ENCODE measurements at places on chromosomes 16 and 17.
A peak's percentile ranks its signal among the peaks of the same experiment; 100 is the strongest.

DNA sequence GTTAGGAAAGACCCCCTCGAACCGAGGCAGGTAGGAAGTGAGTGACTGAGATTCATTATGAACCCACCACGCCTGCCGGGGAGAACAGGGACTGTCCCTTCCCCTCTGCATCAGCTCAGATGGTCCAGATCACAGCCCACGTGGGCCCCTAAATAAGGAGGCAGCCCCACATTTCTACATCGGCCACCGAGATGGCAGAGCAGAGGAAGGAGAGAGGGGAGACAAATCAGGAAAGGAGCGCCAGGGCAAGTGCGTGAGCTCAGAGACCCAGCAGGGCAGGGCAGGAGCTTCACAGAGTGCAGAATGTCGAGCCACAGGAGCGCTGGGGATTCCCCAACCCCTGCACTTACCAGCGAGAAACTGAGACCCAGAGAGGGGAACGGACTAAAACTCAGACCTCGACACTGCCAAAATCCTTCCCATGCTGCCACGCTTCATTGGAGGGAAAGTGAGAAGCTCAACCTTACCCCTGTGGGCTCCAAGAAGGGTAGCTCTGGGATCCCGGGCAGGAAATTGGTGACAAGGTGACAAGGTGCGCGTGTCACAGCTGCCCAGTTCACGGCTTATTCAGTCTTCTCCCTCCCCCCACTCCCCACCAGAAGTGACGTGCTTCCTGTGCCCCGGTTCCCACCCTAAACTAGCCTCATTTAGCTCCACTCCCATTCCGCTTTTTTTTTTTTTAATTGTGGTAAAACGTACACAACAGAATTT is at the start of gene ICAM2:
ICAM2 (minus strand) TSS at position 578 of the 711 bp plus-strand sequence. CDS start 13,942 bp downstream, outside the sequence.
- peak; percentile 79 for DNase-seq

GRCh38 chr16:88535191-88535856 is 34.9 kb upstream of the ZC3H18 start:
- DNase-seq, result no peak

DNA sequence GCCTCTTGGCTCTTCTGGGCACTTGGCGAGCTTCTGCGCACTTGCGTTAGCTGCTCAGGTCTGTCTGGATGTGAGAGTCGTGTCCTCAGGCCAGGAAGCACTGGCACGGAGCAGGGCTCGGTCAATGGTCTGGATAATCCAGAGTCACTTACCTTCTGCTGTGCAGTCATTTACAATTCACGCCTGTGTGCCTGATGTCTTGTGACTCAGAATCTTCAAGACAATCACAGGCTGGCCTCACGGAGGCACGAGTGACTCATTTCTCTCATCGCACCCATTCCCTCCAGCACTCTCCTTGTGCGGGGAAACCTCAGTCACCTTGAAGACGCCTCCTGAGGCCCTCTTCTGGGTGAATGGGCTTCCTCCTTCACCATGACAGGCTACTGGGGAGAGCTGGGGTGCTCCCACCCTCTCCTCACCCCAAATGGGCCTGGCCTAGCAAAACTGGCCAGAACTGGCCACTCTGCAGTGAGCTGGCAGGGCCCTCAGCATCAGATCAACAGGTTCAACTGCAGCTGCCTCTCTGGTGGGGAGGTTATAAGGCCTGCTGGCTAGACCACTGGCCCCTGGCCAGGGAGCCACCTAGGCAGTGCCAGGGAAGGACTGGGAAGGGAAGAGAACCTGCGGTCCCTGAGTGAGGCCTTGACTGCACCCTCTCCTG is 1.9 kb upstream of the CAPN15 start:
- DNase-seq, result peak; percentile 61

GRCh38 chr16:55605754-55606336 is 39.4 kb downstream of the CAPNS2 start:
- no peak for DNase-seq

DNA sequence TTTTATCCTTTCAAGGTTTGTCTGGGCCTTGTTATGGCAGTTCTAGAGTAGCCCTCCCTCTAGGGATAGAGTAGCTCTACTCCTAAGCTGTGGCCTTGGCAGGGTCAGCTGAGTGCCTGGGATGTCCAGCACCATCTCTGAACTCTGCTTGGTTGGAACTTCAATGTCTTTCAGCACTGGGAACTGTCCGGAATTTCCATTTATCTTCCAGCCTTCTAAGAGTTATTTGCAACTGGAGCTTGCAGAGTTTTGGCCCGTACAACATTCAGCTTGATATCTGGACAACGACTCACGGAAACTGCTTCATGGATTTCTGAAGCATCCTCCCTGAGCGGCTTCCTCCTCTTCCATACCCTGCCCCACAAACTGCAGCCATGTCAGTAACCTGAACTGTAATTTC is 22.9 kb downstream of the MMD start:
- no peak for DNase-seq

DNA sequence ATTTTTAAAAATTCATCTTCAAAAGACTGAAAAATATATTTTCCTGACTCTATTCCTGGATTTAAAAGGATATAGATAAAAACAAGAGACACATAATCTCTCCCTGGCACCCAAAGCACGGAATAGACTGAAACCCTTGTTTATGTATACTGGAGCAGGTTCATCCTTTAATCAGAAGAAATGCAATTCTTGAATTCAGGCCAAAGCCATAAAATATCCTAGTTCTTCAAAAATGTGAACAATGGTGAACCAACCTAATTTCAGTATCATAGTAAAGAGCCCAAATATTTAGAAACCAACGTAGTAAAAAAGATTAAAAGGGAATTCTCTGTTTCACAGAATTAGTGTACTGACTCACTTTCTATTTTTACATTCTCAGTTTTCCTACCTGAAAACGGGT is 188.5 kb upstream of the C17orf78 start:
- DNase-seq, result no peak

- DNase-seq, result no peak
Observed at GRCh38 chr17:64218066-64218465, 45.0 kb downstream of the TEX2 start.

- no peak for DNase-seq
Observed at GRCh38 chr17:21108651-21109050, 18.1 kb upstream of the DHRS7B start.
